ENCODE measurements at places on chromosomes 6 and 20.

- no peak for DNase-seq
Measured at GRCh38 chr20:15700147-15700765, 873.0 kb downstream of the KIF16B start.

DNA sequence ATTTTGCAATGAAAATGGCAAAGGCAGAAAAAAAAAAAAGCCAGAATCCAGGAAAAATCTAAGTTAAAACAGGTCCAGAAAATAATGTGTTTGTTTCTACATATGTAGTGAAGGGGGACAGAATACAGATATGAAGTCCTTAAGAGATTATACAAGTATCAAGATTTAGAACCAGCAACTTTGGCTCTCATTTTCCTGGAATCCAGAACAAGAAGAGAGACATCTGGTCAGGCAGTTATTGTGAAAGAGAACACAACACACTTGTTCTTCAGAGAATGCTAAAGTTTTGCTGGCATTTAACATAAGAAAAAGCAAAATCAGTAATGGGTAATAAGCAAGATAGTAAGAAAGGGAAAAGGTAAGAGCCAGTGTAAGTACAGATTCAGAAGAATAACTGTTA is 21.1 kb downstream of the BAG2 start:
- DNase-seq, result no peak

DNA sequence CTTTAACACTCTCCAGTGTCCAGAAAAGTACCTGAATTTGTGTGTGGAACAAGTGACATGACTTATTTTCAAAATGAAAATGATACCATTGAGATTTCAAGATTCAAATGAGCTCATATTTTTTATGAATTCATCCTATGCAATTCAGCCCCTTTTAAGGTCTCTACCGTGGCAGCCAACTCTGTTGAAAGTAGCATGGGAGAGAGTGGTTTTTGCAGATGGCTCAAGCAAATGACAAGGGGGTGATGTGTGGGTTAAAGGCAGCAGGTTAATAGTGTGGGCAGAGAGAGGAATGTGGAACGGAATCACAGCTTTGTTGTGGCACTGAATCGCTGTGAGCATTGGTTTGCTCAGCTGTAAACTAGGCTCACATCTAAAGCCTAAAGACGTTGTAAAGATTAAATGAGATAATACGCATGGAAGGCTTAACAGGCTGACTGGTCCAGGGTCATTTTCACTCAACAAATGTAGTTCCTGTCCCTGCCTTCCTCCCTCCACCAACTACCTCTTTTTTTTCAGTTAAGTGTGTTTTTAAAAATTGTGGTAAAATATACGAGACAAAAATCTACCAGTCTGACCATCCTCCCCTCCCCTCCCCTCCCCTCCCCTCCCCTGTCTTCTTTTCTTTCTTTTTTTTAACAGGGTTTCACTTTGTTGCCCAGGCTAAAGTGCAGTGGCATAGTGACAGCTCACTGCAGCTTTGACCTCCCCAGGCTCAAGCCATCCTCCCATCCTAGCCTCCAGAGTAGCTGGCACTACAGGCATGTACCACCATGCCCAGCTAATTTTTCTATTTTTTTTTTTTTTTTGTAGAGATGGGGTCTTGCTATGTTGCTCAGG is 114.7 kb upstream of the ZNF217 start:
- no peak for DNase-seq

DNA sequence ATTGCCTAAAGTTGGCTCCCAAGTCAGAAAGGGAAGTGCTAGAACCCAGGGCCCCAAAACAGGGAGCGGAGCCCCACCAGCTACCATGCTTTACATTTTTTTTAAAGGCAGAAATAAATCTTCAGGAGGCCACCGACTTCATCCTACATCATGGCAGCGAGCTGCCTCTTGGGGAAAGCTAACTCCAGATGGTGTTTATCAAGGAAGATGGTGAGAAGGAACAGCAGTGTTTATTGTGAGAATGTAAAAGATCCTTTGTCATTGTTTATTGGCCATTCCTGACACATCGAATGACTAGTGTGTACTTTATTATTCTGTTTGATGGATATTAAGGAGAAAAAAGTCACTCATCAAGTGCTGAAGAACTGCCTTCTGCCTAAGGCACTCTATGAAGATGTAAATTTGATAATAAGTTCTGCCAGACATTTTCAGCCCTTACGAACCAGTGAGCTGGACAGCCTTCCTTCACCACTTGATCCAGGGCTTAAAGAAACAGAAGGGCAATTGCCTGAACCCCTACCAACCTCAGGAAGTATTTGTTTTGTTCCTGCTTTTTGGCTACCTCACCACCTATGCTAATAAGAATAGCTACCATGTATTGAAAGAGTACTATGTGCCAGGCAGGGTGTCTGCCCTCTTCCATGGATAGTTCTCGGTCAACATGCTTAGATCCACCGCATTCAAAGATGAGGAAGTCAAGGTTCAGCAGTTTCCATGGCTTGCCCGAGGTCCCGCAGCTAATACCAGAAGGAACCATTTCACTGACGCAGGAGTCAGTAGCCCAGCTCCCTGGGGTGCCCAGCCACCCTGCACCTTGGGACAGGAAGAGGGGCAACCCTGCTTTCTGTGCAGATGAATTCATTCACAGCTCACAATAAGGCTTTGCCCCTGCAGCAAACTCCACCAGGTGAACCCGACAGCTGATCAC is 194.7 kb upstream of the RREB1 start:
- DNase-seq, result no peak

DNA sequence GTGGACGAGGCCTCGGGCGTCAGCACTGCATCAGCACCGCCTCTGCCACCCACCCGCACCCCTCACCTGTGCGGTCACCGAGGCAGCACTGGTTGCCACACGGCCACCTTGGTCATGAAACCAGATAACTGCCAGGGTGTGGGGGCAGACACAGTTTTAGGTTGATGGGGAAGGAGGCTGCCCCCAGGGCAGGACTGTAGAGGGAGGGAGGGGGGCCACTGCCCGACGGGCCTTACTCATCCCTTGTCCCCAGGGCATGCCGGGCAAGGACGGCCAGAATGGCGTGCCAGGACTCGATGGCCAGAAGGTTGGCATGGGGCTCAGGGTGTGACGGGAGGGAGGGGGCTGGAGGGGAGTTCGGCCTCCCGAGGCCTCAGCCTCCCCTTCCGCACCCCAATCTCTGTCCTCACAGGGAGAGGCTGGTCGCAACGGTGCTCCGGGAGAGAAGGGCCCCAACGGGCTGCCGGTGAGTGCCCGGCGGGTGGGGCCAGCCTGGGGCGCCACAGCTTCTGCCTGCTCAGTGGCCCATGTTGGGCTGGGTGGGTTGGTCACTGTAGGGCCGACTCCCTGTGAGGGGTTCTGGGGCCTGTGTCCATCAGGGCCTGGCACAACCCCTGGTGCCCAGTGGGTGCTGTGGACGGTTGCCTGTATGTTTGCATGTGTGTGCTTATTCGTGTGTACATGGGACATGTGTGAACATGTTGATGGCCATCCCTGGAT is 11.8 kb downstream of the COL9A3 start:
- DNase-seq, result no peak

DNA sequence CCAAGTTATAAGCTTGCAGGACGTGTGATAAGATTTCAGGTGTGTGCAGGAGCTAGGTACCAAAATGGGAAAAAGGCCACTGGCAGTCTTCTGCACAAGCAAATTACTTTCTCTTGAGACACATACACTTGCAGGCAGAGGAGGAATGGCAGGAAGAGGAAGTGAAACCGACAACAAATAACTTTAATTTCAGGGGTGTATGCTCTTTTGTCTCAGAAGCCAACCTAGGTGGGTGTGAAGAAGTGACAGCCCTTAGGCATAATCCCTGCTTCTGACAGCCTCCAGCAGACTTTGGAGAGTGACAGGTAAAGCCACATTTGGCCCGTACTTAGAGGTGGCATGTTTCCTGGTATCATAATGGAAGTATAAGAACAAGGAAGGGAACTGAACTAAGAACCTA is 118.8 kb upstream of the TRAF3IP2 start:
- DNase-seq, result no peak

DNA sequence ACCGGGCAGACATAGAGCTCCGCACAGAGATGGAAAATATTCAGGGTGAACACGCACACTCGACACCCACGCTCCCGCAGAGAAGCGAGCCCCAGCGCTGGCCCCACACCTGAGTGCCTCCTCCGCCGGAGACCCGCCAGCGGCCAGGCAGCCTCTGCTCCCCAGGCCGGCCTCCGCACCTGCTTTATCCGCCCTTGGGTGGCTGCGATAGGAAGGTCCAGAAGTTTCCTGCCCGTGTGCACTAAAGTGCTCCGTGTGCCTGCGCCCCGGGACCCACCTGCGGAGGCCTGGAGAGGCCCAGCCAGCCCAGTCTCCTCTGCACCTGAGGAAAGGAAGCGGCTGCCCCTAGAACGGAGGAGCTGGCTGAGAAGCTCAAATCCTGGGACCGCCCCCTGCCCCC is 10.8 kb upstream of the FOXC1 start:
- DNase-seq, result no peak

- no peak for DNase-seq
Measured at GRCh38 chr6:37850728-37851285, 31.3 kb downstream of the ZFAND3 start.

DNA sequence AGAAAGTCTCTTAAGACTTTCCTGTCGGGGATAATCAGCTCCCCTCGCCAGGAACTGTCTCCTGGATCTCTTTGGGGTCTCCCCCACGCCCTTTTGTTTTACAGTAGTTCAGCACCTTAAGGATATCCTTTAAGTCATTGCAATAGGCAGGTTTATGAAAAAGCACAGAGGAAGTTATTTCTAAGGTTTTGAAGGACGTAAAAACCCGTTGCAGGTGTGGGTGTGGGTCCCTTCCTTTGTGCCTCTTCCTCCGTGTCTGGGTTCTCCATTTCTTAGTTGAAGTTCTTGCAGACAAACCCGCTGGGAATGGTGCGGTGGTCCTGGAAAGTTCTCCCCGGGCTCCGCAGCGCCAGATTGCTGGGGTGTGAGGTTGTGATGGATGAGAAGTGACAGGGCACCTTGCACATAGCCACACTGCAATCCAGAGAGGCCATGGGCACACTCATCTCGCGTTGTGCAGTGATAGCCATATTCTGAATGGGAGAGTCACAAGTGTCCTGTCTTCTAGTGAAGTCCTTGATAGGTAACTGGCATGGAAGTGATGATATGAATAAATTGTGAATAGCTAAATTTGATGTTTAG is 65.2 kb downstream of the GTF2H5 start:
- no peak for DNase-seq

GRCh38 chr6:81767163-81767891 is 14.8 kb upstream of the TENT5A start:
- no peak for DNase-seq

GRCh38 chr6:50842861-50843384 is 24.3 kb downstream of the TFAP2B start:
- DNase-seq, result no peak

DNA sequence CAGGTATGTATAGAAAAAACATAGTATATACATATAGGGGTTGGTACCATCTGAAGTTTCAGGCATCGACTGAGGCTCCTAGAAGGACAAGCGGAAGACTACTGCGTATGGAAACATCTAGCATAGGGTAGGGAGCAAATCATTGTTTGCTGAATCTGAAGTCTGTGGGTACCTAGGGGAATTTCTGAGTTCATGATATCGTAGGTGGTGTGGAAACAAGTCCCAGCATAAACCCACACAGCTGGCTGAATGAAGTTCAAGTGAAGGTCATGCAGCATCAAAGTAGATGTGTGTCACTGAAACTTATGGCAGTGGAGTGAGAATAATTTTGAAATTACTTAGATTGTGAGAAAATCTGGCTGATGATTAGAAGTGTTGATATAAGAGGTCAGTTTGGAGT is 39.4 kb downstream of the MAP7 start:
- DNase-seq, result no peak

GRCh38 chr20:51987812-51988211 is 185.5 kb upstream of the SALL4 start:
- no peak for DNase-seq

- DNase-seq, result no peak
Measured at GRCh38 chr20:5779071-5779900, 29.1 kb downstream of the SHLD1 start.

GRCh38 chr6:9025796-9026394 is 590.5 kb upstream of the SLC35B3 start:
- no peak for DNase-seq

- no peak for DNase-seq
Measured at GRCh38 chr6:47135772-47136171, 93.6 kb upstream of the ADGRF1 start.

GRCh38 chr20:52105442-52106422 is 85.8 kb downstream of the ZFP64 start:
- DNase-seq, result no peak

DNA sequence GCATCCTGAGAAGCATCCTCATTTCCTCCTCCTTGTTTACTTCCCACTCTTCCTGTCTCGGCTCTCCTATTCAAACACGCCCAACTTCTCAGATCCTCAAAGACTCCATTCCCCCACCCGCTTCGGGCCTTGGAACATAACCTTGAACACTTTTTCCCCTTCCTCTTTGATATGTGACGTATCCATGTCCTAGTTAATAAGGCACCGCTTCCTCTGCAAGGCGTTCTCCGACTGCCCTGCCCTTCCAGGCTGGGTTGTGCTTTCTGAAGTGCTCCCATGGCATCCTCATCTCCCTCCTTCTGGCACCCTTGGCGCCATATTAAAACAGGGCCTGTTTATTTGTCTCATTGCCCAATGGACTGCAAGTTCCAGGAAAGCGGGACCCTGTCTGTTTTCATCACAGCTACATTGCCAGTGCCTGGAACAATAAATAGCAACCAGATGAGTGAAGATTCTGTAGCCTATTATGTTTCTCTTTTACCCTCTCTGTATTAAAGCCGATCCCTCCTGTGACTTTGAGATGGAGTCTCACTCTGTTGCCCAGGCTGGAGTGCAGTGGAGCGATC is 115.3 kb upstream of the TRAF3IP2 start:
- no peak for DNase-seq

DNA sequence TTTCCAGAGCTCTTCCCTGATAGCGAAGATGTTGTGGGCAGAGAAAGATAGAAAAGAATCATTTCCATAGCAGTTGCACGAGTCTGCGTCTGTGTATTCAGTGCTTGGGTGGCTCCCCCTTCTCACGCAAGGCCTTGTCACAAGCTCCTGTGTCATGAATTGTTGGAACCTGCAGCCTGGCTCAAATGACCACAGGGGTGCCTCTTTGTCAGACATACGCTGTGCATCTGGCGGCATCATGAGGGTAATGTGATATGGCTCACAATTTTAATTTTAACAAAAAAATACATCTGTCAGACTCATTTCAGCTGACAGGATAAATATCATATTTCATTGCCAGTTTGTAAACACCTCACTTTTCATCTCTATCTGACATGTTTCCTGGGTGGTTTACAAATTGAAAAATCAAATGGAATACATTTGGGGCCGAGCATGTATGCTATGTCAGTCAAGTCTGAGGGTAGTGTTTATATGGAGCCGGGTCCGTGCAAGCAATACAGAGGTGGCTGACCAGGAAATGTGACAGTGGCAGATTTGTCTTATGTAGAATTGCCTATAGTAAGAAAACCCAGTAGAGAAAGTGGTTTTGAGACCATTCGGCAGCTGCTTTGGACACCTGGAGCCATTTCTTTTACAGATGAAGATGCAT is 90.9 kb downstream of the CAP2 start:
- DNase-seq, result no peak

DNA sequence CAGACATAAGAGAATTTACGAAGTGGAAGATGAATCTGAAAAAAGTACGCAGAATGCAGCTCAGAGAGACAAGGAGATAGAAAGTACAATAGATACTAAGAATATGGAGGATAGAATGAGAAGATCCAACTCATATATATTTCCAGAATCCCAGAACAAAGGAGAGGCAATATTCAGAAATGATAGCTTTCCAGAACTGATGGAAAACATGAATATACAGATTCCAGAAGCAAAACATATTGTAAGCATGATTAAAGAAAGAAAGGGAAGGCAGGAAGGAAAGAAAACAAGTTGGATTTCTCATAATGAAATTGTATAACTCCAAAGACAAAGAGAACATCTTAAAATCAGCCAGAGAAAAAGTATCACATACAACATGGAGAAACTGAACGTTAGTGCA is 22.9 kb downstream of the GFRA4 start:
- no peak for DNase-seq

GRCh38 chr20:51696304-51697071 is 71.7 kb downstream of the ATP9A start:
- no peak for DNase-seq

All from stimulated activated CD8-positive, alpha-beta memory T cell treated with anti-CD3 and anti-CD28 coated beads, Interleukin-7, amount 100 ng/mL, for 1 hour (primary cell).